NCI-H1105 (cell line): ENCODE measurements at places on chromosomes 1 and 21.
A peak's percentile ranks its signal among the peaks of the same experiment; 100 is the strongest.

DNA sequence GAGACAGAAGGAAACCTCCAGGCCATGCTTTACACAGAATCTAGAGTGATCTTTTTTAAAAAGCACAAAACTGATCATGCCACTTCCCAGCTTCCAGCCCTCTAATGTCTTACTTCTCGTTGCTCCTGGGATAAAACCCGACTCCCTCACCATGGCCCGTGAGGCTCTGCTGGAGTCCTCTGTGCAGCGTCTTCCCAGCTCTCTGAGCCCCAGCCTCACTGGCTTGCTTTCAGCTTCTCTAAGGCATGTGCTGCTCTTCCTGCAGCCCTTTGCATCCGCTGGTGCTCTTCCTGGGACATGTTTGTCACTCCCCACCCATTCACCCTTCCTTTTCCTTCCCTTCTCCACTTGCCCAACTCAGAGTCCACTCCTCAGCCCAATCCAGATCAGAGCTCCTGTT, 184.1 kb downstream of the AK5 start:
- no peak for DNase-seq

- DNase-seq, result no peak
Observed at GRCh38 chr1:99407018-99407417, 142.7 kb downstream of the PLPPR4 start.

GRCh38 chr1:97010566-97011264, 289.1 kb downstream of the PTBP2 start:
- no peak for DNase-seq

- DNase-seq, result no peak
Observed at GRCh38 chr1:161193561-161194235, 5.2 kb downstream of the ADAMTS4 start.

DNA sequence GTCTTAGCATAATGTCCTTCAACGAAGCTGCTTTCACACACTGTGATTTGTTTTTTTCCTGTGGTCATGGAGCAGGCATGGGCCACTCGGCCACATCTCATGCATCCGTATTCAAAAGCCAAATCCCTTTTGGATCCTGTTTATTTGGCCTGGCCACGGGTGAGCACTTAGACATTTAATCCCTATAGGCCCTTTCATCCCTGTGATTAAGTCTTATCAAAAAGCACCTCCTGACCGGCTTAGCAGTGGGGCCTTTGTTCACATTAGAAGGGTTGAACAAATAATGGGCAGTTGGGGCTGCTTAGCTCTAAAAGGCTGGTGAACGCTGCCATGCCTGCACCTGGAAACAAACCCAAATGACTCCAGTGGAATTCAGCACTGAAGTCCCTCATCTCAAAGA, 2.0 kb downstream of the KCNE2 start:
- DNase-seq, result no peak

- no peak for DNase-seq
Observed at GRCh38 chr1:180267761-180268555, 37.9 kb downstream of the LHX4 start.

DNA sequence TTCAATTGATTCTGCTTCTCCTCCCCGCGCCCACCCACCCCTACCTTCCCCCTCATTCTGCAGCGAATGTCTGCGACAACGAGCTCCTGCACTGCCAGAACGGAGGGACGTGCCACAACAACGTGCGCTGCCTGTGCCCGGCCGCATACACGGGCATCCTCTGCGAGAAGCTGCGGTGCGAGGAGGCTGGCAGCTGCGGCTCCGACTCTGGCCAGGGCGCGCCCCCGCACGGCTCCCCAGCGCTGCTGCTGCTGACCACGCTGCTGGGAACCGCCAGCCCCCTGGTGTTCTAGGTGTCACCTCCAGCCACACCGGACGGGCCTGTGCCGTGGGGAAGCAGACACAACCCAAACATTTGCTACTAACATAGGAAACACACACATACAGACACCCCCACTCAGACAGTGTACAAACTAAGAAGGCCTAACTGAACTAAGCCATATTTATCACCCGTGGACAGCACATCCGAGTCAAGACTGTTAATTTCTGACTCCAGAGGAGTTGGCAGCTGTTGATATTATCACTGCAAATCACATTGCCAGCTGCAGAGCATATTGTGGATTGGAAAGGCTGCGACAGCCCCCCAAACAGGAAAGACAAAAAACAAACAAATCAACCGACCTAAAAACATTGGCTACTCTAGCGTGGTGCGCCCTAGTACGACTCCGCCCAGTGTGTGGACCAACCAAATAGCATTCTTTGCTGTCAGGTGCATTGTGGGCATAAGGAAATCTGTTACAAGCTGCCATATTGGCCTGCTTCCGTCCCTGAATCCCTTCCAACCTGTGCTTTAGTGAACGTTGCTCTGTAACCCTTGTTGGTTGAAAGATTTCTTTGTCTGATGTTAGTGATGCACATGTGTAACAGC, 339.9 kb downstream of the NTNG1 start:
- no peak for DNase-seq

DNA sequence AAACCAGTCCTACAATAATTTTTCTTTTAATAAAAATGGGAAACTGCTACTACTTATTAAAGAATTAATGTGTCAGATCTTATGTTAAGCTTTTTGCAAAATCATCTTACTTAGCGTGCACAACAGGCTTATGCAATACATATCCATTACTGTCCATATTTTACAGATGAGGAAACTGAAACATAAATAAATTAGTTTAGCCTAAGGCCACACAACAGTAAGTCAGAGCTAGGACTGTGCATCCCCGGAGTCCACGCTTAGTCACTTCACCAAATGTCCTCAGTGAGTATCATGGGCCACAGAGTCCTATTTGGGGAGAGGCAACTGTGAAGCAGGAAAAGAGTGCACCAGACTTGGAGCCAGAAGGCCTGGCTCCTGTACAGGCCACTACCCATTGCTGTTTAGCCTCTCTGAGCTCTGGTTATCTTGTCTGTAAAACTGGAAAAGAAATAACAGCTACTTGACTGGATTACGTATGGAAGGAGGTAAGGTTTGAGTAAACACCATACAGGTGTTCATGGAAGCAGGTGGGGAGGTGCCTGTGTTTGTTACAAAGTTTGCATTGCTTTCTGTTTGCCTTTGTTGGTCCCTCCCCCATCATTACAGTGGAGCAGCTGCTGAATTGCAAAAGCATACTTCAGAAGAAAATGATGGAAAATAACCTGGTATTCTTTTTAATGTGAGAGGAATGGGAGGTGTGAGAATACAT, 192.8 kb downstream of the FCRL5 start:
- peak; percentile 87 for DNase-seq

DNA sequence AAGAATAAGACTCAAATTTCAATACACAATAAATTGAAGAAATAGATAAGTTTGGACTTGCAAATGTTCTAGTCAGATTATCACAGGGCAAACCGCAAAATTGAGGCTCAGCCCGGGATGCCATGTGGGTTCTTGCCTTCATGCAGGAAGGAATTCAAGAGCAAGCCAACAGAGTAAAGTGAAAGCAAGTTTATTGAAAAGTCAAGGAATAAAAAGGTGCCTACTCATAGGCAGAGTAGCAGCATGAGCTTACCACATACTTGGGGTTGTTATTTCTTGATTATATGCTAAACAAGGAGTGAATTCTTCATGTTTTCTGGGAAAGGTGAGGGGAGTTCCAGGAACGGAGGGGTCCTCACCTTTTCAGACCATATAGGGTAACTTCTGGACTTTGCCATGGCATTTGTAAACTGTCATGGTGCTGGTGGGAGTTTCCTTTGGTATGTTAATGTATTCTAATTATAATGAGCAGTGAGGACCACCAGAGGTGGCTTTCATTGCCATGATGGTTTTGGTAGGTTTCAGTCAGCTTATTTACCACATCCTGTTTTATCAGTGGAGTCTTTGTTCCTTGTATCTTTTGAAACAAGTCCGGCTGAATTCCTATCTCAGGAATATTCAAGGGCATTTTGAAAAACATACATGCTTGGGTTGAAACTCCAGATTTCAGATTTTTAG, 2.0 kb upstream of the OR2AK2 start:
- DNase-seq, result no peak

- no peak for DNase-seq
Observed at GRCh38 chr21:42105476-42106315, 34.6 kb downstream of the UMODL1 start.
